Left hindlimb (tissue), 1 donor: ENCODE measurements at places on chromosomes 5 and 9.

- DNase-seq, result no peak
Measured at GRCh38 chr5:146828385-146828784, 50.2 kb downstream of the PPP2R2B start.

- no peak for DNase-seq
Measured at GRCh38 chr5:32170303-32171151, 3.6 kb downstream of the GOLPH3 start.

DNA sequence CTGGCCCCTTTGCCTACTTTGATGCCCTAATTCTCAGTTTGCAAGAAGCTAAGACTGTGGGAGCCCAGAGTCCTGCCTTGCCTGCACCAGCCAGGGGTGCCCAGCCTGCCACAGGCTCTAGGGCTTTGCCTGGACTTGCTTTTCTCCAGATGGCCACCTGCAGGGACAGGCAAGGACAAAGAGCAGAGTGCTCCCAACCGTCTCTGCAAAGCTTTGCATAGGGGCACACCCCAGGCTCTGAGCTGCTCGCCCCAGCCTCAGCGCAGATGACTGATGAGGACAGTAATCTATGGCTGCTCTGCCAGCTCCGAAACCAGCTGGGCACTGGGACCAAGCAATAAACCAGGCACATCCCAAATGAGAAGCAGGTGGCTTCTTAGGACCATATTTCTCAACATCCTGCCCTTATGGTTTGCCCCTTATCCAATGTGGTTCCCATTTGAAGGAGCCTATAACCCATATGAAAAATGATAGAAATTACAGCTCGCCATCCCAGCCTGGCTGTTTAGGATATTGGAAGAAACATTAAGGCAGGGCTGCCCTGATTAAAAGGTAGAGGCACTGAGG lies 25.4 kb upstream of the TCF7 start:
- no peak for DNase-seq

- no peak for DNase-seq
Measured at GRCh38 chr9:110330484-110331105, 7.1 kb downstream of the TXNDC8 start.

- no peak for DNase-seq
Measured at GRCh38 chr5:68170826-68171558, 44.6 kb upstream of the PIK3R1 start.

GRCh38 chr5:154541553-154541952 lies 63.5 kb upstream of the HAND1 start:
- DNase-seq, result no peak

- DNase-seq, result no peak
Measured at GRCh38 chr9:8723195-8723594, 923.6 kb upstream of the DMAC1 start.

GRCh38 chr5:41924526-41924871 lies 582 bp upstream of the FBXO4 start:
- no peak for DNase-seq

DNA sequence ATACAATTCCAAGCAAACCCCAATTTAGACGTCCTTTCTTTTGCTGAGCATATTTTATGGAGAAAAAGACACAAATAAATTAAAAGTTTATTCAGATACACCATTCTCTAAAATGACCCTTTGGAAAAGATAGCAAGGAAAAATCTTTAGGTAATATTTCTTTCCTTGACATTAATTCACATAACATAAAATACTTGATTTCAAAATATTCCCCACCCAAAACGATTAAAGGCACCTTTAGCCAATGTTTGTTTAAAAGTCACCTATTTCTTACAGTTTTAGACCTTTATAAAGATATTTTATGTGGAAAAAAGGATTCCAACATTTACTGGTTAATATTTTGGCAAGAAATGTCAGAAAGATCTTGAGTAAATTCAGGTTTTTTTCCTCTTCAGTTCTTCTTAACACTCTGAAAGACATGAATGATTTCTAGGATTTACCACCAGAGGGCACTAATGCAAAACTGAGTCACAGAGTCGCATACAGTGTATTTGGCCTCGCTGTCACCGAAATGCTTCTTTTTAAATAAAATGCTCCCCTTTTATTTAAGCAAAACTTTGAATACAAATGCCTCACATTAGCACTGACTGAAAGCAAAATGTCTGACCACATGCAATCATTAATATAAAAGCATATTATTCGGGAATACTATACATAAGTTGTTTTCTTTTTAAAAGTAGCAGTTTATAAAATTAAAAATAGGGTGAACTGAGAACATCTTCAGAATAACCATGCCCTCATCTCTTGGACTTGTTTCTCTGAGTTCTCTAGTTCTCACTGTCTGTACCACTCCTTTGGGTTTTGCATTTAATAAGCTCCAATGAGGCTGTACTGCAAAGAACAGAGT lies 122.5 kb downstream of the SLC1A3 start:
- no peak for DNase-seq

DNA sequence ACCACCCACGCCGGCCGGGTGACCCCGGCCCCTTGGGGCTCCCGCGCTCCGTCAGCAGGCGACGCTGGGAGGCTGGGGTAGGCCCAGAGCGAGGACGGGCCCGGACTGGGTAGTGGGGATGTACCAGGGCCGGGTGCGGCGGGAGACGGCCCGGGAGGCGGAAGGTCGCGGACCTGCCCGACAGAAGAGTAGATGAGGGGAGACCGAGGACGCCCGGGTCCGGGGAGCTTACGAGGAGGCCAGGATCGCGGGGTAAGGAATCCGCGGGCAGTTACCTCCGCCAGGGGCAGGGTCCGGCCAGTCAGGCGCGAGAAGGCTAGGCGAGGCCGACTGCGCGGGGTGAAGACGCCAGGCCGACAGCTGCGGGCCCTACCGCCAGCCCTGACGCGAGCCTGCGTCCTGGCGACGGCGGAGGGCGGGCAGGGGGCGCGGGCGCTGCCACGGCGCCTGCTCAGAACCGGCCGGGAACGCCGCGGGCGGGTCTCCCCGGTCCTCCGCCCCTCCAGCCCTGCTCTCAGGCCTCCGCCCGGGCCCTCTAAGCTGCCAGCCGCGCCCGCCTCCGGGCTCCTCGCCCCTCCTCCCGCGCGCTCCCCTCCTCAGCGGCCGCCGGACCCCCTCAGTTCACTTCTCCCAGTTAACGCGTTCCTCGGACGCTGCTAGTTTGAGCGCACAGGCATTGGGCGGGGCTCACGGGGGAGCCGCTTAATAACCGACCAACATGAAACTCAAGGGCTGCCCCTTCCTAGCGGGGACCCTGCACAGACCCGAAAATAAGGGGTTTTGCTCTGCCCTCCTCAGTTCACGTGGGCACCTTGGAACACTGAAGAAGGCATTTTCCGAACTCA lies at the start of gene CPLANE1:
Gene CPLANE1 (minus strand): TSS at position 407 of the 845 bp plus-strand sequence. CDS start 1,678 bp downstream, outside the sequence.
- DNase-seq, result peak; percentile 93

GRCh38 chr9:87793292-87793691 lies 67.4 kb downstream of the CTSL start:
- DNase-seq, result no peak

GRCh38 chr5:4020400-4020799 lies 424.8 kb downstream of the IRX1 start:
- no peak for DNase-seq

- DNase-seq, result no peak
Measured at GRCh38 chr9:96398582-96399324, 15.2 kb upstream of the SLC35D2 start.

GRCh38 chr5:36900283-36900682 lies 23.7 kb downstream of the NIPBL start:
- no peak for DNase-seq

GRCh38 chr5:89351222-89351621 lies 468.2 kb upstream of the MEF2C start:
- DNase-seq, result no peak

DNA sequence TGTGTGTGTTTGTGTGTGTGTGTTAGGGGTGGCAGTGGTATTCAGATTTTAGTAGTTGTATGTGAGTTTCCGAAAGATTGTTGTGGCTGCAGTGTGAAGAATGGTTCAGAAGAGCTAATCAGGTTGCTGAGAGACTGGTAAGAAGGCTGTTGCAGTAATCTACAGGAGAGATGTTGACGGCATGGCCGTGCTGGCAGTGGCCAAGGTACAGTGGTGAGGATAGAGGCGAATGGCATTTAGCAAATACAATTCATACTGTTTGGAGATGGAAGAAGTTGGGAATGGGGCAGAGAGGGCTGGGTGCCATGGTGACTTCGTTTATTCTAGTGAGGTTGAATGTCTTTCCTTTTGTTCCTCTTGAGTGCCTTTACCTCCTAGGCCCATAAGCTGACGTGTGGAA lies 77.5 kb upstream of the SPATA31D4 start:
- no peak for DNase-seq

GRCh38 chr5:107570181-107570580 lies 100.6 kb downstream of the EFNA5 start:
- DNase-seq, result no peak

- DNase-seq, result no peak
Measured at GRCh38 chr5:111681414-111682120, 75.4 kb downstream of the NREP start.

DNA sequence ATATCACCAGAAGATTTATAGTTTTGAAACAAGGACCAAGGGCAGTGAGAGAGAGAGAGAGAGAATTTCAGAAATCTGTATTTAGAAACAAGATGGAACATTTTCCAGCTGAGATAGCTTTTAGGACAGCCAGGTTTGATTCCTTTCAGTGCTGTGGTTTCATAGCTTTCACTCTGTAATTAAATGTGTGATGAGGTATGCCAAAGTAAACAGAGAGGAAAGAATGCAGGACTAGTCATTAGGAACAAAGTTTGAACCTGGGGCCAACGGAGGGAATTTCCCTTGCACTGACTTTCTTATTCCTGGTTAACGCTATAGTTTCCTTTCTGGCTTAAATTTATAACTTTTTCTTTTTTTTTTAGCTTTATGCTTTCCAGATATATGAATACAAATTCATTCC lies 10.0 kb upstream of the CCL28 start:
- no peak for DNase-seq

- peak; percentile 87 for DNase-seq
Measured at GRCh38 chr9:109328978-109329637, 8.2 kb upstream of the EPB41L4B start.

- DNase-seq, result no peak
Measured at GRCh38 chr5:145750199-145750598, 84.9 kb downstream of the PRELID2 start.

- DNase-seq, result no peak
Measured at GRCh38 chr5:107474361-107474715, 196.4 kb downstream of the EFNA5 start.

- no peak for DNase-seq
Measured at GRCh38 chr9:110143485-110143884, 64.5 kb downstream of the C9orf152 start.

GRCh38 chr5:66880401-66880800 lies 284.2 kb downstream of the MAST4 start:
- DNase-seq, result no peak

- no peak for DNase-seq
Measured at GRCh38 chr9:108074900-108075299, 585.3 kb upstream of the KLF4 start.

DNA sequence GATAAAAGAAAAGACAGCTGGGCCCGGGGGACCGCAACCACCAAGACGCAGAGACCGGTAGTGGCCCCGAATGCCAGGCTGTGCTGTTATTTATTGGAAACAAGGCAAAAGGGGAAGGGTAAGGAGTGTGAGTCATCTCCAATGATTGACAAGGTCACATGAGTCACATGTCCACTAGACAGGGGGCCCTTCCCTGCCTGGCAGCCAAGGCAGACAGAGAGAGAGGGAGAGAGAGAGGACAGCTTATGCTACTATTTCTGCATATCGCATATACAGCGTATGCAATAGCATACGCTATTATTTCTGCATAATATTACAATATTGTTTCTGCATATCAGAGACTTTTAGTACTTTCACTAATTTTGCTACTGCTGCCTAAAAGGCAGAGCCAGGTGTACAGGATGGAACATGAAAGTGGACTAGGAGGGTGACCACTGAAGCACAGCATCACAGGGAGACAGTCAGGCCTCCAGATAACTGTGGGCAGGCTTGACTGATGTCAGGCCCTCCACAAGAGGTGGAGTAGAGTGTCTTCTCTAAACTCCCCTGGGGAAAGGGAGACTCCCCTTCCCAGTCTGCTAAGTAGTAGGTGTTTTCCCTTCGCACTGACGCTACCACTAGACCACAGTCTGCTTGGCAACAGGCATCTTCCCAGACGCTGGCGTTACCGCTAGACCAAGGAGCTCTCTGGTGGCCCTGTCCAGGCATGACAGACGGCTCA lies 50.3 kb downstream of the RFX3 start:
- no peak for DNase-seq

GRCh38 chr9:71680189-71680980 lies 87.9 kb downstream of the CEMIP2 start:
- DNase-seq, result no peak

- no peak for DNase-seq
Measured at GRCh38 chr5:119330367-119331183, 25.2 kb upstream of the TNFAIP8 start.

DNA sequence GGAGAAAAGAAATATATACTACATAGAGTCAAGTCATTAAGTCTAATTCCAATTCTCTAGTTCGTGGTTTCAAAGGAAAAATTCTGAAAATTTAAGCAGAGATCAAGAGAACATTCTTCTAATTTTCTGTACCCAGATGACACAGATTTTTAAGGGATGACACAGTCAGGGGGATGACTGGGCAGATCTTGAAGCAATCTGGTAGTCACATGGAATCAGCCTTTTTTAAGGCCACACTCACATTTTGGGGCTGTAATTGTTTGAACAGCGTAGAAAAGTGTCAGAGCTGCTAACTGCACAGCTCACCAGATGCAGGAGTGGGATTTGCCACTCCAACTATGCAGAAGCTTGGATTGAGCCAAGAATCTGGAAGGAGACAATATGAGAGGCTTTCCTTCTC lies 20.4 kb downstream of the PDE4D start:
- no peak for DNase-seq

GRCh38 chr9:696332-697323 lies 144.9 kb upstream of the DMRT1 start:
- no peak for DNase-seq

GRCh38 chr5:9919306-9920030 lies 289.3 kb upstream of the TAS2R1 start:
- no peak for DNase-seq

- no peak for DNase-seq
Measured at GRCh38 chr5:143775258-143775657, 36.7 kb upstream of the HMHB1 start.

GRCh38 chr9:15505921-15506320 lies 4.8 kb downstream of the PSIP1 start:
- no peak for DNase-seq

DNA sequence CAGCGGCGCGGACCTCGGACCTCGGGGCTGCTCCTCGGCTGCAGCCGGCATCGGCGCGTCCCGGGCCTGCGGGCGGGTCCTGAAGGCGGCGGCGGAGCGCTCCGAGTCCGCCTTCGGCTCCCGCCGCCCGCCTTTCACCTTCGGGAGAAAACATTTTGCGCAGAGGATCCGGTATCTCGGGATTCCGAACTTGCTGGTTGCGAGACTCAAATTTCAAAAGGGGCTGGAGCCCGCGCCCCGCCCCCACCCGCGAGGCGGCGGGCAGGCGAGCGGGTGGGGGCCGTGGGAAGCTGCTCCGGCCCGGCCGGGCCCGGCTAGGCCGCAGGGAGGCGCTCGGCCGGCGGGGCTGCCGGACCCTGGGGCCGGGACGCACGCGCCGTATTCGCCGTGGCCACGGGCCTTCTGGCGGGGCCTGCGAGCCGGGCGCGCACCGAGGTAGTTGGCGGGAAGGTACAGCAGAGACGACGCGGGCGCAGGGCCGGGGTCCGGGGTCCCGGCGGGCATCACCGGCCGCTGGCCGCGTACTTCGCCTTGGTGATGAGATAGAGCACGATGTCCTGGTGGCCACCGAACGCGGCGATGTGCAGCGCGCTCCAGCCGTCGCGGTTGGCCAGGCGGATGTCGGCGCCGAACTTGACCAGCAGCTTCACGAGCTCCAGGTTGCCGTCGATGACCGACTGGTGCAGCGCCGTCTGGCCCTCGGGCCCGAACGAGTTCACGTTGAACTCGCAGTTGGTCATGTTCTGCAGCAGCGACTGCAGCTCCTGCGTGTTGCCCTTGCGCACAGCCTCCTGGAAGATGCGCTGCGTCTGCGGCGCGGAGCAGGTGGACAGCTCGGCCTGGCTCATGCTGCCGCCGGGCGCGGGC lies 757 bp downstream of the NRARP start:
- DNase-seq, result peak; percentile 62
